AG04449 (cell line): ENCODE measurements at places on chromosomes 5 and 9.

GRCh38 chr5:93604644-93605515 is 21.9 kb downstream of the NR2F1 start:
- no peak for DNase-seq

GRCh38 chr5:142931896-142932686 is 161.9 kb downstream of the ARHGAP26 start:
- no peak for DNase-seq

DNA sequence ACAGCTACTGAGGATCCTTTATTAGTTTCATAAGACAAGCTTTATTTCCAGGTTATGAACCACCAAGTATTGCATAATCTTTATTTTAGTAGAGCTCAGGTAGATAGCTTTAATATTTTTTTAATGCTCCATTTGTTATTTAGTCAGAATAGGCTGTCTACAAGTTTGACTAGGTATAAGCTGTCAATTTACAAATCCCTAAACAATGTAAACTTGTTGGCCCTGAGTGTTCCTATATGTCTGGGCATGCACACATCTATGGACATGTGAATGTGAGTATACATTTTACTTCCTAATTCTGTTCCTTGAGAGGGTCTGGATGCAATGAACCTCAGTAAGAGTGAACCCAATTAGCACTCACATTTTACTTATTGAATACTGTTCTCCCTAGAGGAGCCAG is 722.2 kb upstream of the PTPRD start:
- no peak for DNase-seq

GRCh38 chr9:107712390-107712789 is 222.8 kb upstream of the KLF4 start:
- no peak for DNase-seq

GRCh38 chr9:73215249-73215648 is 63.6 kb downstream of the ANXA1 start:
- no peak for DNase-seq

- DNase-seq, result no peak
Observed at GRCh38 chr5:179916523-179916922, 8.8 kb upstream of the TBC1D9B start.

DNA sequence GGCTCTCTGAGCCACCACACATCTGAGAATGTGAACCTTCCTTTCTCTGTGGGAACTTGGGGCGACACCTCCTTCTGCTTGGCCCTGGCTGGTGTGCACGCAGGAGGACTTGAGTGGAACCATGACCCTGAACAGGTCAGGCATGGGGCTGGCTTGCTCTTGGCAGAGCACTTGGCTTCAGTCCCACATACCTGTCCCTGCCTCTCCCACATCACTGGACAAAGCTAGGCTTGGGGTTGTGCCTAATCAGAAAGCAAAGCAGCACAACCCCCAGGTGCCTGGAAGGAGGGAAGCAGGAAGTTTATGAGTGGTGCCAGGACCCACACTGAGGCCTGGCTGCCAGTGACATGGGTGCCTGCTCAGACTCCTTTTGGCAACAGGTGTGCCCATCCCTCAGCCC is 13.2 kb downstream of the GADD45G start:
- no peak for DNase-seq

GRCh38 chr5:7576023-7576715 is 180.2 kb downstream of the ADCY2 start:
- no peak for DNase-seq

- DNase-seq, result no peak
Observed at GRCh38 chr9:120261419-120261818, 318.5 kb downstream of the CDK5RAP2 start.

DNA sequence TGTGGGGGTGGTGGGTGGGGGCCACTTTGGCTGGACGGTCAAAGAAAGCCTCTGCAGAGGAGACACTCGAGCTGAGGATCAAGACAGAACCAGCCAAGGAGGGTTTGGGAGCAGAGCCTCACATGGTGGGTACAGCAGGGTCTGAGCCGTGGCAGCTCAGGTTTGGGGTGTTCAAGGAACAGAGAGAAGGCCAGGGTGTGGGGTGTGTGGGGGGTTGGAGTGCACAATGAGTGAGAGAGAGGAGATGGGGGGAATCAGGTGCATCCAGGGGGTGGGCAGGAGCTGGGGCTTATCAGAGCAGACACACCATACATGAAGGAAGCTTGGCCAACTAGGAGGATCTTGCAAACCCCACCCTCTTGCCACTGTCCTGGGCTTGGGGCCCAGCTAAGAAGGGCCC is 140.0 kb downstream of the NSG2 start:
- DNase-seq, result no peak

DNA sequence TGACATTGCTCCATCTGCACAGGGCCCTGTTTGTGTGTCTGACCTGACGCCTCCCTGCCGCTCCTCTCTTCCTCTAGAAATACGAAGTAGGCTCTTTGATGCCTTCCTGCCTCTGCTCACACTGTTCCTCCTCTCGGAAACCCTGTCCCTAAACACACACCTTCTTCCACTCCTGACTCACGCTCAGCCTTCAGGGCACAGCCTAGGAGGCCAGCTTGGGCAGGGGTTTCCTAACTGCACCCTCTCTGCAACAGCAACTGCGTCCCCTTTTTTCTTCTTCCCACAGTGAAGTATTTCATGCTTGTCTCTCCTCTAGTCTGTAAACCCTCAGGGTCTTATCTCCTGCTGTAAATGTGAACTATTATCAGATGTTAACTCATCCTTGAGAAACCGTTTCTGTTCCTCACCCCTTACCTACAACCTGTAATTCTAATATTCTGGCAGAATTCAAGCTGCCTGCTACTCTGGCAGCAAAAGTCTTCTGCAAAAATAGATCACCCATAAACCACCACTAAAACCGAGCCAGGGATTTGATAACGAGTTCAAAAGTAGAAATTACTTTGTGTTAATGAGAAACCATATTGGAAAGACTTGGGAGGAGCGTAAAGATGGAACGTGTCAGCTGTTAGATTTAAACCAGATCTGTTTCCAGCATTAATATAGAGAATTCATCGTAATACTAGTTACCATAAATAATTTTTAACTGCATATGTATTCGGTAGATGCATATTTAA is 100.2 kb downstream of the DAPK1 start:
- no peak for DNase-seq

DNA sequence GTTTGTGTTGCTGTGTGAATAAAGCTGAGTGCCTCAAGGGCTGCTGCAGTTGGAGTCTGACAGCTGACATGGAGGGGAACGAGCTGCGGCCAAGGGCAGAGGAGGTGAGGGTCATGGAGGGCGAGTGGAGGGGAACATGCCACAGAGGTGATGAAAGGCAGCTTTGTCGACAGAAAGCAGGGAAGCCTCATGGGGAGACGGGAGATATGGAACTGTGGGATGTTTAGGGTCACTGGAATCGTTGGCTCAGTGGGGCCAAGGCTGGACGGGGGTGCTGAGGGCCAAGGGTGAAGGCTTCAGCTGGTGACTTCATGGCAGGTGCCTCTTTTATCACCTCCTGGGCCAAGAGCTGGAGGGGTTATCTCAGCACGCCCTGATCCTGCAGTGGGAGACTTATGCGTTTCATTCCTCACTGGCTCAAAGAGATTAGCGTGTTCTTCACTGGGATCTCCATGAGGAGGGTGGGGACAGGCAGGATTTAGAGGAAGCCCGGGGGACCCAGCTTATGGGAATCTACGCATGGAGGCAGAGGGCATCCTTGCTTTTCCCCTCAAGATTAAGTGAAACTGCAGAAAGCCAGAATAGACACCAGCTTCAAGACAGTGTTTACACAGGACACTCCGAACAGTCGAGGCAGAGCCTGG is 42.2 kb downstream of the FAM240B start:
- no peak for DNase-seq

GRCh38 chr9:107491081-107492053 is 1.8 kb upstream of the KLF4 start:
- no peak for DNase-seq
